ENCODE measurements at places on chromosomes 12 and 14.

DNA sequence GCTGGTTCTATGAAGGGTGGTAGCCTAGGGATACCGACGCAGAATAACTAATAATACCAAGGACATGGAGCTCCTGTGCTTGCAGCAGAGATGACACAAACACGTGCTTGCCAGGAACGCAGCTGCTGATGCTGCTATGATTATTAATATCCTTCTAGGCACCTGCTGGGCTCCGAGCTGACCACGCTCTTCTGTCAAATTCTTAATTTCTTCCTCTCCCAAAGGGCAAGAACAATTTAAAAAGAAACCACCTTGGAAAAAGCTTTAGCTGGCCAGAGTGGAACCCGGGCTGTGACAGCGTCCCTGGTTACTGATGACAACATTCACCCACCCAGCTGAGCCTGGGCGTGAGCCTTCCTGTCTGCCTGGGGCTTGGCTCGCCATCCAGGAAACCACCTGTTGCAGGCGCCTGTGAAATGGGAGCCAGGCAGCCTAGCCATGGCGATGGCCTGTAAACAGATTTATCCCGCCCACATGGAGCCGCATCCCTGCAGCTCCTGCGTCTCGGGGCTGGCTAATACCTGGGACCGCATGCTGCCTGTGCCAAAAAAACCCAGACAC, 28.8 kb downstream of the CLMN start:
- no peak for DNase-seq

- DNase-seq = no peak
These were observed 3.3 kb upstream of the IAPP start for GRCh38 chr12:21369141-21369980.

DNA sequence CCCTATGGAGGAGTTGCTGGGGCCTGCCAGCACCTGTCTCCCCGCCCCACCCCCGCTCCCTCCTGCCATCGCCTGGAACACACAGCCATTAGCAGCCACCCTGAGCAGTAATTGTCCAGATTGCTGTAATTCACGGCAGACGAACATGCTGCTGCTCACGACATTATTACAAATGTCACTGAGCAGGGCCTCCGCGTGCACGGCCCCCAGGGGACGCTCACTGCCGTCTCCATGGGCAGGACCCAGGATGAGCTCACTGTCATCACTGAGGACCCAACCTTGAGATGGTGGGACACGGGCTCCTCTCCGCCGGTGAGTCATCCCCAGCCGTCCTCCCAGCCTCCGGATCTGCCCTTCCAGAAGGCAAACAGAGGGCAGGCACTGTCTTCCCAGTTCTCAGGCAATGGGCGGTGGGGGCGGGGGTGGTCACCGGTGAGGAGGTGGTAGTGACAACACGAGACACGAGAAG, 100.4 kb downstream of the RFLNA start:
- DNase-seq = no peak

GRCh38 chr12:53200458-53201176, 6.4 kb downstream of the ITGB7 start:
- peak; percentile 33 for DNase-seq

GRCh38 chr14:82872494-82872893, 1338.8 kb upstream of the SEL1L start:
- no peak for DNase-seq

DNA sequence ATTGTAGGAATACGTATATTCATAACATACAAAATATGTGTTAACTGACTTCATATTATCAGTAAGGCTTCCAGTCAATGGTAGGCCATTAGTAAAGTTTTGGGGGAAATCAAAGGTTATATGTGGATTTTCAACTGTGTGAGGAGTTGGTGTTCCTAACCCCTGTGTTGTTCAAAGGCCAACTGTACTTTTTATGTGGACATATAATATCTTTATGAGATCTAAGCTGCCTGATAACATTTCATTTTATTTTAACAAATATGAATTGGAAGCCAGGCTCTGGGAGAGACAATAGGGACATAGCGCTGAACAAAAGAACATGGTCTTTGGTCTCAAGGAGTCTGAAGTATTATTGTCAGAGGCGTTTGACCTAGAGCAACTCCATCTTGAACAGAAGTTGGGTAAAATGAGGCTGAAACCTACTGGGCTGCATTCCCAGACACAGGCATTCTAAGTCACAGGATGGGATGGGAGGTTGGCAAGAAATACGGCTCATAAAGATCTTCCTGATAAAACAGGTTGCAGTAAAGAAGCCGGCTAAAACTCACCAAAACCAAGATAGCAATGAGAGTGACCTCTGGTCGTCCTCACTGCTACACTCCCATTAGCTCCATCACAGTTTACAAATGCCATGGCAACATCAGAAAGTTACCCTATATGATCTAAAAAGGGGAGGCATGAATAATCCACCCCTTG, 147.2 kb downstream of the KSR2 start:
- no peak for DNase-seq

GRCh38 chr12:64400041-64400440, 4.2 kb upstream of the XPOT start:
- DNase-seq = peak; percentile 66

- no peak for DNase-seq
These were observed 16.1 kb downstream of the CLSTN3 start for GRCh38 chr12:7146228-7146627.

DNA sequence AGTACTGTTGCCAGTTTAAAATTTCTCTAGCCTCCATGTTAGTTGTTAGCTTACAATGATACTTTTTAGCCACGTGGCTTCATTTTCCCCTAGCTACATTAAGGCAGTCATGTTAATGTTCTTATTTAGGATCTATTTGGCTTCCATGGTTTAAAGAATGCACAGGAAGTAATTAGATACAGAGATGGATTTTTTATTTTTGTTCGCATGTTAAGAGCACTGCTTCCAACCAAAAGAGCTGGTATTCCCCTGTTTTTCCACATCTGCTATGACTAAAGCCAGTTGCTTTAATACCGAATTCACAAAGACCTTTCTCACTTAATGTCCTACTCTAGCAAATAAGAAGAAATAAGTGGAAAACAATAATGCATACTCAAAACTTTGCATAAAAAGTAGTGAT, 45.1 kb downstream of the PRORP start:
- DNase-seq = no peak

GRCh38 chr12:116248433-116248832, 29.1 kb downstream of the MED13L start:
- DNase-seq = no peak

DNA sequence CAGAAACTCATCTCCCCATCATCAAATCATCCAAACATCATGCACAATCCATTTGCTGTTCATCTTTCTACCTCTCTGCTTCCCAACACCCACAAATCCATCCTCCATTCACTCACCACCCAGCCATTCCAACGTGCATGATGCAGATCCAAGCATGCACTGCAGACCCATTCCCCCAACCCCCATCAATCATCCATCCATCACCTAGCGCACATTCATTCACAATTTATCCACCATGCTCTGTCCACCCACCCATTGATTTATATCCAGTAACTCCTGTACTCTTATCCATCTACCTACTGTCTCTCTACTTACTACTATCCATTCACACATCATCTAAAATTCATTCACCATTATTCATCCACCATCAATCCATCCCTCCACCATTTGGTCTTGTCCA, 4.0 kb upstream of the AMN start:
- no peak for DNase-seq

DNA sequence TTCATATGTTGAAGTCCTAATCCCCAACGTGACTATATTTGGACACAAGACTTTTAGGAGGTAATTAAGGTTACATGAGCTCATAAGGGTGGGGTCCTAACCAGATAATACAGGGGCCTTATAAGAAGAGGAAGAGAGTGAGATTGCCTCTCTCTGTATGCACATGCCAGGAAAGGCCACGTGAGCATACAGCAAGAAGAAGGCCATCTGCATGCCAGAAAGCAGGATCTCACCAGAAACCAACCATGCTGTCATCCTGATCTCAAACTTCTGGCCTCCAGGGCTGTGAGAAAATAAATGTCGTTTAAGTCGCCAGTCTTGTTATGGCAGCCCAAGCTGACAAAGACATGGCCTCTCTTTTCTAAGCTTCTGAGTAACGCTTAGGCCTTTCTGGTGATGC, 69.0 kb upstream of the GPHB5 start:
- no peak for DNase-seq

DNA sequence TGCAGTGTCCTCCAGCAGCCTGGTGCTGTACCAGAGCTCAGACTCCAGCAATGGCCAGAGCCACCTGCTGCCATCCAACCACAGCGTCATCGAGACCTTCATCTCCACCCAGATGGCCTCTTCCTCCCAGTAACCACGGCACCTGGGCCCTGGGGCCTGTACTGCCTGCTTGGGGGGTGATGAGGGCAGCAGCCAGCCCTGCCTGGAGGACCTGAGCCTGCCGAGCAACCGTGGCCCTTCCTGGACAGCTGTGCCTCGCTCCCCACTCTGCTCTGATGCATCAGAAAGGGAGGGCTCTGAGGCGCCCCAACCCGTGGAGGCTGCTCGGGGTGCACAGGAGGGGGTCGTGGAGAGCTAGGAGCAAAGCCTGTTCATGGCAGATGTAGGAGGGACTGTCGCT, 15.2 kb downstream of the C12orf43 start:
- no peak for DNase-seq

GRCh38 chr12:79557690-79558315, 133.0 kb downstream of the PAWR start:
- DNase-seq = no peak

- DNase-seq = no peak
These were observed 4.5 kb downstream of the DHRS2 start for GRCh38 chr14:23640524-23641141.

- no peak for DNase-seq
These were observed 5.2 kb upstream of the CEP170B start for GRCh38 chr14:104859900-104860299.

DNA sequence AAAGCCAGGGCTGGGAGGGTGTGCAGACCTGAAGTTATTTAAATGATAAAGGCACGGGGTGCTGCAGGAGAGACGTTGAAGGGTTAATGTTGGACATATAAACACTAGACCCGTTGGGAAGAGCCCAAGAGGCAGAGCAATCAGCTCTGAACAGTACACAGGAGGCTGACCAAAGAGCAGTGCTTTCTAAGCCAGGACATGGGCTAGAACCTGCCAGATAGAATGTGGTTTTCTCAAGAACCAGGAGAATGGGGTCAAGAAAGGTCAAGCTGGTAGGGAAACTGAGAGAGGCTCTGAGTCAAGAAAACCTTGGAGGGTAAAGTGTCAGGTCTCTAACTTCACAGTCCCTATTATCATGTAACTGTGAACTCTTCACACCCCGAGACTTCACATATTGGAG, 143.2 kb upstream of the EEA1 start:
- no peak for DNase-seq

DNA sequence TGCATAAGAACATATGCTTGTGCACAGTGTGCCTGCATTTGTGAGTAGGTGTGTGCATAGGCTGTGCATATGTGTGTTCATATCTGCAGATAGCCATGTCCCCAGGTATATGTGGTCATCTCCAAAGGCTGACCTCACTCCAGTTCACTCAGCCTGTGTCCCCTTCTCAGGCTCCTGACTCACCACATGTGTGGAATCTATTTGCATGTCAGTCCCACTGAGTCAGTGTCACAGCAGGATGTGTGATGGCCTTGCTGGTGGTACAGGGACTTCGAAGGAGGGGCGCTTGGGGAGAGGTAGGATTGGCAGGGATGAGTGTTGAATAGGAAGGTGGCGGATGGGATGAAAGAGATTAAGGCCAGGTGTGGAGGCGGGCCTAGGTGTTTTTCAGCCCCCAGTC, 35.5 kb downstream of the KRT80 start:
- no peak for DNase-seq

DNA sequence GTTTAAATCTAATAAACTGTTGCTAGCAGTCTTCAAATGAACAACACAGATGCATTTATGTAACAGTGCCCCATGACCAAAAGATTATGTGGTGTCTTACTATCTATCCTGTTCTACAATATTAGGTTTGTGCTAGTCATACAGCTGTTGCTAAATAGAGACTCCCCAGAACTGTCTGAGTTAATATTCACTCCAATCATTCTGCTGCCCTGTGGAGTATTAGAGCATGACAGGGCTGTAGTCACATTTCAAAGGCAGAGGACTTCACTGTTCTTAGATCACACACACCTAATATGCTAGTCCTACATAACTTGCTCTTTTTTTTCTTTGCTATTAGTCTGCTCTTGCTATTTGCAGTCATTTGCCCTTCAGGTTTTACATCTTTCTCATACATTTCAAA, 157.6 kb upstream of the MDGA2 start:
- no peak for DNase-seq

- no peak for DNase-seq
These were observed 421 bp downstream of the SUOX start for GRCh38 chr12:55997535-55997859.

- DNase-seq = no peak
These were observed 157.1 kb downstream of the PLCZ1 start for GRCh38 chr12:18580706-18581105.

GRCh38 chr12:123983822-123984485, 10.9 kb downstream of the ZNF664 start:
- peak; percentile 68 for DNase-seq

GRCh38 chr14:101202627-101203404, 299.3 kb upstream of the RTL1 start:
- no peak for DNase-seq

DNA sequence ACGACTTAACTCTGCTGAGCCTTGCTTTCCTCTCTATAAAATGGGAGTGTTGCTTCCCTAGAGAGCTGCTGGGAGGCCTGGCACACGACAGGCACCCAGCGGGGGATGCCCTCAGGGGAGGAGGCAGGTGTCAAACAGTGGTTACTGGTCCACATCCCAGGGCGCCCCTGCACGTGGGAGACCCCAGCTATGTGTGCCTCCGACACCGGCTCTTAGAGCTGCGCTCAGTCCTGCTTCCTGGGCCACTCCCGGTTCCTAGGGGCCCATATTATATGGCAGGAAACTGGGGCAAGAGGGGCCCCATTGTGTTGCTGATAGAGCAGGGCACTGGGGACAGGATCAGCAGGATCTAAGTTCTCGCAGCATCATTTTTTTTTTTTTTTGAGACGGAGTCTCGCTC, 47.3 kb downstream of the CHGA start:
- no peak for DNase-seq

GRCh38 chr14:98170575-98170974, 1101.4 kb downstream of the BCL11B start:
- no peak for DNase-seq

All from CD4-positive, alpha-beta T cell treated with Interleukin-17A for 1 hour (primary cell).